KBM-7 (cell line): ENCODE measurements at places on chromosomes 16 and 17.

DNA sequence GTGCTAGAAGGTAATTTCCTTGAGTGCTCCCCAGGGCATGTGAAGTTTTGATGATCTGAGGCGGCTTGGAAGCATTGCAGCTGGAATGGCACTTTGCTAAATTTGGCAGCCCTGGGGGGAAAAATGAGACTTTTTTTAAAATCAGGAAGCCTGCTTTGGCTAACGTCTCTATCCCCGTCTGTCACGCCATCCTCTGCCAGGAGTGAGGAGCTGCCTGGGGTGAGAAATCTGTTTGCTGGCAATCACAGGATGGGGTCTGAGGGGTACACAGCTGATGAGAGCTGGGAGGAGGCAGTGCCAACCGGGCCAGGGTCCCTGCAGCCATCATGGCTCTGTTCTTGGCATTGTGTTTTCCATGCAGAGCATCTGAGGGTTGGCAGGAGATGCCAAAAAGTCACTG, 2.0 kb downstream of the ABCC12 start:
- DNase-seq = no peak

- peak; percentile 62 for DNase-seq
These were observed 16.9 kb upstream of the MYLK3 start for GRCh38 chr16:46765050-46765449.

GRCh38 chr17:17694169-17695081, 13.2 kb downstream of the RAI1 start:
- peak; percentile 72 for DNase-seq

DNA sequence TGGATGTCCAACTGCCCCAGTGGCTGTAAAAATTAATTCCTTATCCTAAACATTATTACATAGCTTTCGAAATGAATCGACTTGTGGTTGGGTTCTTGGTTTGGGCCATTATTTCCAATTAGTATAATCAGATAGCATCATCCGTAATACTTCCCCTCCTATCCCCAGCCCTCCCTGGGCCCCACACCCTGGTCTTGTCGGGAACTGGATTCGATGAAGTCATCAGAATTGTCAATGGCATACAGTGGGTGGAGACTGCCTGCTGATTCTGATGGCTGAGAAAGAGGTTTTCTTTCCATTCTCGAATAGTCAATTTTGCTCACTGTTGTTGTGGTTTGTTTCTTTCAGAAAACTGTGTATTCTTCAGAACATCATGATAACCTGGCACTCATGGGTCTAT, 395.1 kb downstream of the SEC14L1 start:
- DNase-seq = no peak

- no peak for DNase-seq
These were observed 170.4 kb downstream of the TRIM37 start for GRCh38 chr17:58936295-58936694.

- DNase-seq = no peak
These were observed 117.8 kb downstream of the METRNL start for GRCh38 chr17:83196973-83197880.
